ENCODE measurements at places on chromosomes 3 and 15.

DNA sequence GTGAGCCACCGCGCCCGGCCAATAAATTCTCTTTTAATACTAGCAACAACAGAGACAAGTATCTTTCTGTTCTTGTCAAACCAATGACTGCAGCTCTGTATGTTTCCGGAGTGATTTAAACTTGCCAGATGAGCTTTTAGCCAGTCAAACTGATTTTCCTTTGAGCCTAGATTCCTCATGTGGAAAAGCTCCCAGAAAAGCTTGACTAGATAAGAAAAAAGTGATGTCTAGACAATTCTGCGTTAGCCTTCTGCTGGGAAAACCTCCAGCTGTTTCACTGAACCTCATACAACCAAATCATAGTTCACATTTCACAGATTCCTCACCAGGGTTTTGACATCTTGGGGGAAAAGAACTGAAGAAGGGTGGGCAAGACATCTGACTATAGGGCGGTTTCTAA is 78.6 kb downstream of the MAGI1 start:
- no peak for DNase-seq

DNA sequence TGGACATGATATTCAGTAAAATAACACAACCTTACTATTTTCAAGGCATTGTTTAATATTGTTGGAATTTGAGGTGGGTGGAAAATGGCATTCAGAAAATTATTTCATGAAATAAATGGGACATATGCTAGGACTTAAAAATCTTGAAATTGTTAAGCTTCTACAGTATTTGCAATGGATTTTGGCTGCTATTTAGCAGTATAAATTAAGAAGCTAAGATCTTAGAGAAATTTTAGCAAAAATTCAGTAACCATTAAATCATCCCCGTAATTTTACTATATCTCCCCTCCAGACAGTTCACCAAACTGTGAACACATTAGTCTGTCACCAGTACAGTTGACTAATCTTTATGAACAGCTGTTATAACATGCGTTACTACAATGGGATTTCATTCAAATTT is 8.2 kb downstream of the DIPK2A start:
- no peak for DNase-seq

DNA sequence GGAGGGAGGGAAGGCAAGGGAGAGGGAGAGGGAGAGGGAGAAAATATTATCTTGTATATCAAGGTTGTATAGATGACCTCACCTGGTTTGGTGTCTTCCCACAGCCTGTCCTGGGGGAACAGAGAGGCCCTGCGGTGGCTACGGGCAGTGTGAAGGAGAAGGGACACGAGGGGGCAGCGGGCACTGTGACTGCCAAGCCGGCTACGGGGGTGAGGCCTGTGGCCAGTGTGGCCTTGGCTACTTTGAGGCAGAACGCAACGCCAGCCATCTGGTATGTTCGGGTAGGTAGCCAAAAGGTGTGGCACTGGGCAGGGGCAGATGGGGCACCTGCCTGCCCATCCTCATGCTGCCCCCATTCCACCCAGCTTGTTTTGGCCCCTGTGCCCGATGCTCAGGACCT is 7.1 kb downstream of the CRELD1 start:
- DNase-seq: no peak

- no peak for DNase-seq
Observed at GRCh38 chr3:174315225-174315624, 543.9 kb upstream of the NAALADL2 start.

- no peak for DNase-seq
Observed at GRCh38 chr15:25054329-25054728, 99.5 kb downstream of the SNRPN start.

GRCh38 chr3:160693191-160693590 is 16.2 kb downstream of the ARL14 start:
- DNase-seq: no peak

- no peak for DNase-seq
Observed at GRCh38 chr15:65431731-65432130, 9.0 kb upstream of the IGDCC4 start.

DNA sequence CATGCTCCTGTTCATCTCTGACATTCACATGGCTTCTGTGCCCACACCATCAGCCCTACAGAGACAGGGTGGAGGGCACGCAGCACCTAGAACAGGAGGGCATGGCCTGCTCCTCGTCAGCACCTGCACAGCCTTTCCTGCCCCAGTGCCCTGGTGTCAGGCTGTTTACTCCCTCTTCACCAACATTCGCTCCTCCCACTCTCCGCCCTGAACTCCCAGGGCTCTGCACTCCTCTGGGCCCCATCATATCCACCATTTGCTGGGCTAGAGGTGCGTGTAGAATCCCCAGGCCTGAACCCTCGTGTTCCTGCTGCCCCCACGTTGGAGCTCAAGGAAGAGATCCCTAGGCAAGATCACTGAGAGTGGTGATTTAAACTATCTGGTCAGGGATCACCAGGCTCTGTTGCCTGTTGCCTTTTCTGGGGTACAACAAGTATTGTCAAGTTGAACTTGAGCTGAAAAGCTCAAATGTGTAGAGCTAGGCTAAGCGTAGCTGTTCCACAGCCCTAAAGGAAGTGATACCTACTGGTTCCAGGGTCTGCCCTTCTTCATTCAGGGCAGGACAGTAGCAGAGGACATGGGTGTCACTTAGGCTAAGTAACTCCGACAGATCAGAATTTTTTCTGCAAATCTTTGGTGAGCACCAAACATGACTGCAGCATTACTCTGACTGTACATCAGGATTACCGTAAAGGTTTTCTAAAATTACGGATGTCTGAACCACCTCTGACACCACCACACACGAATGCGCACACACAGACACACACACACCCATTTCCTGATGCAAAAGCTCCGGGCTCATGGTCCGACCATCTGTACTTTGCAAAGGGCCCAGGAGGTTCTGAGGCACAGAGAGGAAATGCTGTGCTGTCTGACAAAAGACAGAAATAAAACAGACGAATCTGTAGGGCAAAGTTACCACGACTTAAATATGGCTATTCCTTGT is 43.7 kb upstream of the GNB5 start:
- DNase-seq: no peak

GRCh38 chr15:73922186-73923151 is 3.8 kb upstream of the LOXL1 start:
- DNase-seq: no peak

DNA sequence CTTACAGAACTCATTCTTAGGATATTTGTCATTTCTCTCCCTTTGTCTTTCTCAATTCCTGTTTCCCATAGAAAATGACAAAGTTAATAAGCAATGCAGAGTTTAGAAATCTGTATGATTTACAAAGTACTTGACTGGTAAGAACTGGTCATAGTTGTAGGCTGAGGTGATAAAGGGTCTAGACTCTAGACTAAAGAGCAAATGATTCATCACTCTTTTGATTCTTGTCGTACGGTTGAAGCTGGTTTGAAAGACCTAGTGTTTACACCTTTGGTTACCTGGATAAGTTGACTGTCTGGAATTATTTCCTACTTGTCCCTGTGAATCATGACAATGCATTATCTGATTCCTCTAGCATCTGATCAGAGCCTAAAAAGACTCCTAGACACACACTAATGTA is 58.9 kb upstream of the TP63 start:
- no peak for DNase-seq

- DNase-seq: no peak
Observed at GRCh38 chr15:51401872-51402517, 60.5 kb downstream of the GLDN start.

GRCh38 chr15:76998663-76999285 is 3.8 kb downstream of the PSTPIP1 start:
- DNase-seq: no peak

DNA sequence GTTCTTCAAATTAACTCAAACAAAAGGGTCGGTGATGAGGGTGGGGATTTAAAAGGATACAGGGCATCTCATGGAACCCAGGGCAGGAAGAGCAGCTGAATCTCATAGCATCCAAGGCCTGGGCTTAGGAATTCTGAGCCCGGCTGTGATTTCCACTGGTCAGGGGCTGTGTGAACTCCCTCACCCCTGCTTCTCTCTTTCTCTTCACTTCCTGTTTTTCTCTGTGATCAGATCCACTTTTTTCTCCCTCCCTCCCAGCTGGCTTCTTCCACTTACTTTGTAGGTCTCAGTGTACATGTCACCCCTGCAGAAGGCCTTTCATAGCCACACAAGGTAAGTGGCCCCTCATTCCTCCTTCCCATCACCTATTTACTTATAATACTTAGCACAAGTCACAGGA is 68.2 kb upstream of the CORO2B start:
- DNase-seq: no peak

- no peak for DNase-seq
Observed at GRCh38 chr3:188239035-188239434, 85.1 kb downstream of the LPP start.

DNA sequence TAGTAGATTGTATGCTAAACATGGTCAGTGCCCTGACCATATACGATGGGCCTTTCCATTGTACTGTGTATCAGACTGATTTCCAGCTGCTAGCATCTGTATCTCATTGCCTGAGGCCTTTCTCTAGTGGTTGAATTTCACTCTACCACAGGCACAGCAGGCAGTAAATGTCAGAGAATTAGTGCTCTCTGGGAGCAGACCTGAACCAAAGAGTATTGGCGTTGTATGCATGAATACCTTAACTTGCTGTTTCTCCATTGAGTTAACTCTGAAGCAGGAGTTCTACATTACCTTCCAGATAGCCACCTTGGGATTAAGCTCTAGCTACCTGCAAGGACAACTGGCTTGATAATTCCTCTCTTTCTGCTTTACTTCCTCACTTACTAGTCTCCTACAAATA is 439.2 kb upstream of the EPHA3 start:
- DNase-seq: no peak

GRCh38 chr3:58617338-58617761 is 40.2 kb upstream of the FAM107A start:
- DNase-seq: no peak

DNA sequence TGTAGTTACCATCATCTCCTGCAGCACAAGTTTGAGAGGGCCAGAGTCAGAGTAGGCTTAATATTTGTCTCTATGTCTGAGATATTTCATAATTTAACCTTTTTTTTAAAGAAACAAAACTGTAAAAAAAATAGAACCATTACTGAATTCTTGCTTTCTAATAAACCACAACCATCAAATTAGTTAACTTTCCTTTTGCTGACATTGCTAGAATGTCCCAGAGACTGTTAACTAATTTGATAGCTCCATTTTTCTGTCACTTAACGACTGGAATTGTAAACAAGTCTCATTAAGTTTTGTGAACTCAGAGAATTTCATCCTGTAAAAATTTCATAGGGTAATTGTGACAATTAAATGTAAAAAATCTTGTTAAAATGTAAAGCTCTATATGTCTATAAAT is 35.6 kb downstream of the IMPG2 start:
- no peak for DNase-seq

- DNase-seq: no peak
Observed at GRCh38 chr3:66991459-66991858, 6.6 kb upstream of the KBTBD8 start.

DNA sequence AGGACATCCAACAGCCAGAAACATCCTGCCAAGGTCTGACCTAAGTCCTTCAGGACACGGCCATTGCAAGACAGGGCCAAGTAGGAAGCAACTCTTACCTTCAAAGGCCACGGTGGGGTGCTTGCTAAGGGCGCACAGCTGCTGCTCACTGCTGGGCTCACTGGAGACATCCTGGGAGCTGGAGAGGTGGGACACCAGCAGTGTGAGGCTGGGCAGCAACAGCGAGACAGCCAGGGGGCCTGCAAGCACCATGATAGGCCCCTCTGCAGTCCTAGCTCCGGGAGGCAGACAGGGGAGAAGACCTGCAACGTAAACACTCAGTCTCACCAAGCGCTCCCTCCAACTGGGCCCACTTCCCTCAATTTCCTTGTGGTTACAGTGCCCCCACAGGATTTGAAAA is 79.2 kb downstream of the SEMA5B start:
- no peak for DNase-seq

GRCh38 chr3:43217633-43218032 is 68.7 kb upstream of the SNRK start:
- DNase-seq: no peak

GRCh38 chr15:78389322-78389721 is 48.7 kb upstream of the IREB2 start:
- DNase-seq: no peak

DNA sequence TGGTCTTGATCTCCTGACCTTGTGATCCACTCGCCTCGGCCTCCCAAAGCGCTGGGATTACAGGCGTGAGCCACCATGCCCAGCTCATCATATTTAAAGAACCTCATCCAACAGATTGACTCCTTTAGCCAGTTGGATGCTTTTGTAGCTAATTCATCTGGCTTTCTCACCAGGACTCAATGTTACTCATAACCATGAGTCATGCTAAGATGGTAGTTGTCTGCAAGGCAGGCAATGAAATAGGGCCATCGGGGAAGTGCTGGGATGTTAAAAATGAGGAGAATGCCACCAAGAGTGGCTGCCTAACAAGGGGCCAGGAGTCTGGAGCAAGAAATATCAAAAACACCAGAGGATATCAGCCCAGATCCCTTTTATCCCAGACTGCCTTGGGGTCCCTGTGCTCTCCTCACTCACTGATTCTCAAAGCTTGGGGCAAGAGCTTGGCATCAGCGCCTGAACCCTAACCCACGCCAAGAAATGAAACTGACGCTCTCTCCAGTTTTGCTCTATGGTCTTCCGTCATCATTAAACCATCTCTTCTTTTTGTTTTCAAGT is 7.4 kb upstream of the PCOLCE2 start:
- DNase-seq: no peak

DNA sequence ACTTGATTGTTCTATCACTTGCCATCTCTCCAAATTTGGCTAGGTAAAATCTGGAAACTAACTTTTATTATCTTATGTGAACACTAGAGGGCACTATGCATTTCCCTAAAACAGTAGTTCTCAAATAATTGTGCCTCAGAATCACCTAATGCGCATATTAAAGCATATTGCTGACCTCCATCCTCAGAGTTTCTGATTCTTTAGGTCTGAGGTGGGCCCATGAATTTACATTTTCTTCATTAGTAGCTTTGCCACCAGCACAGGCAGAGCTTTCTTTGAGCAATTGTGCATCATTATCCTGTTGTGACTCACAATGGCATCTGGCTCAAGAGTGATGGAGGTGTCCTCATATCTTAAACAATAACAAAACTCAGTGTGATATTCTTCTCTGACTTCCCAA is 17.5 kb upstream of the BCHE start:
- no peak for DNase-seq

GRCh38 chr3:5022187-5022965 is 43.1 kb downstream of the BHLHE40 start:
- DNase-seq: no peak

- DNase-seq: no peak
Observed at GRCh38 chr15:60374209-60374608, 23.6 kb downstream of the ANXA2 start.

GRCh38 chr15:66269326-66270090 is 16.0 kb upstream of the MEGF11 start:
- DNase-seq: no peak

DNA sequence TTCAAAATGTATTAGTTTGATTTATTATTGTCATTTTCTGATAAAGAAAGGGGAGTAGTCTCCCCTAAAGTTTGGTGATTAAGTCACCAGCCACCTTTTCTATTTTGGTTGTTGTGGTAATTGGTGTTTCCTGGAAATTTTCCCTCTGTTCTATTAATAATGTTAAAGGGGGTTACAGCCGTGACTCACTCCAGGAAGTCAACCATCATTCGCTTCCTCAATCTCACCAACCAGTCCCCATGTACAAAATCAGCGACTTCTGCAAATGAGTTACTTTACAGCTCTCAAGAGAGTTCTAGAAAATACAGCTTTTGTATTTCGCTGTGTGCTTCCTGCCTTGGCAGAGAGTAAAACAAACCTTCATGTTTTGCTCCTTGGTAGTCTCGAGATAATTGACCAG is 285.1 kb downstream of the LPP start:
- DNase-seq: no peak

Measured in stimulated activated CD4-positive, alpha-beta T cell treated with anti-CD3 and anti-CD28 coated beads, TNF-alpha, amount 100 ng/mL, for 4 hours (primary cell).